ENCODE measurements at places on chromosomes 4 and X. TPM values are rescaled to one million over a fixed set of nuclear protein-coding genes. Genes with fewer than 3 reads are reported as not detected.

Gene EPHA5
- polyA plus RNA-seq: 0.38 TPM

DNA sequence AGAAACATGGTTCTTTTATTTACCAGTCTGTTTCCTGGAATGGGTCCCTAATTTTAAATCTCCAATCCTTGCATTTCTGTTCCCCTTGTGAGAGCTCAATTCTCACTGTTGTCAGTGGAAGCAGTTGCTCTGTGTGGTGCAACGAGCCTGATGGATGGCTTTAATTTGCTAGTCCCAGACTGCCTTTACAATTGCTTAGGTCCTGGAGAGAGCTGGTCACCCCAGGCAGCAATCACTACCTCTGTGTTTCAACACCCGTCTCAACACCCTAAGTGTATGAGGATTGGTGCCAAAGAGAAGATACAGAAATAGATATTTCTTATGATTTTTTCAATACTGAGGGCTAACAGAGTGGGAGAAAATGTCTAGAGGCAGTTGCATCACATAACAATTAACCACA, 873.8 kb downstream of the GLUD2 start:
- no peak for DNase-seq

DNA sequence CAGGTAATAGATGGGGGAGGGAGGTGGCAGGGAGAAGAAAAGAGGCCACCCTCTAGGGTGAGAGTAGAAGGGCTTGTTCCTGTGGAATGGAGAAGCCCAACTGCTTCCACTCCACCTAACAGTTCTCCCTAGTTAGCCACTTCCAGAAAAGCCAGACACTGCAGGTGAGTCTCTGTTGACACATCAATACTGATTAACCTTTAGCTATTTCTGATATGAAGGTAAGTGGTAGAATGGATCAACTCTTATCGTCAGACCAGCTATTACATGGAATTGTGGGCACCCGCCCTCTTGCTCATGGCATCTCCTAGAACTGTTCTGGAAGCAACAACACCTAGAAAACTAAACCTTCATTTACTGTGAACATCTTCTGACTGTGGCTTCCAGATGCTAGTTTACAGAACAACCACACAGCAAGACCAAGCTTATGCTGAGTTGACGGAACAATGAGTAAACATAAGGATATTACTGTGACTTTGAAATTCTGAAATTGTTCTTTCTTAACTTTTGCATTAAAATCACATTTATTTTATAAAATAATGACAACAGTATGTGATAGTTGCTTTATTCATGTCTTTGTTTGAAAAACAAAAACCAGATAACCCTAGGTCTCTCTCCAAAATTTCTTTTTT, 44.7 kb downstream of the ANXA3 start:
- no peak for DNase-seq

GRCh38 chr4:20194123-20195013, 57.3 kb upstream of the SLIT2 start:
- peak; percentile 83 for DNase-seq

DNA sequence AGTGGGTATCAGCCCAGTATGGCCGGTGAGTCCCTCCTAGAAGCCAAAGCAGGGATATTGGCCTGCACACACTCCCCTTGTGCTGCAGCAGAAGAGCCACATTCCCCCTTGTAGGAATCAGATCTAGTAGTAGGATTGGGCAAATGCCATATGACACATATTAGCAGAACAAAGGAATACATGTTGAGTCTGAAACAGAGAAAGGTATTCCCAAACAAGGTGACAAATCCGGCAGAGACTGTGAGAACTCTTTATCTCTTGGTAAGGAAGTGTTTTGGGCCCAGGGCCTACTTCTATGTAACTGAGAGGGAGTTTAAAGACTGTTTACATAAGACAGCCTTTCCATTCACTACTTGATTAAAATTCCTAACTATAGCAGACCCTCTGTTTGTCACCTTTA, 1382.0 kb downstream of the FAM133A start:
- no peak for DNase-seq

- no peak for DNase-seq
These were observed 33.5 kb downstream of the GUCY2F start for GRCh38 chrX:109448282-109448938.

GRCh38 chr4:127069675-127070074, 563.1 kb upstream of the INTU start:
- no peak for DNase-seq

GRCh38 chrX:150499240-150499639, 69.2 kb upstream of the MTM1 start:
- no peak for DNase-seq

GRCh38 chr4:82797040-82797404, 1.6 kb downstream of the SCD5 start:
- peak; percentile 44 for DNase-seq

DNA sequence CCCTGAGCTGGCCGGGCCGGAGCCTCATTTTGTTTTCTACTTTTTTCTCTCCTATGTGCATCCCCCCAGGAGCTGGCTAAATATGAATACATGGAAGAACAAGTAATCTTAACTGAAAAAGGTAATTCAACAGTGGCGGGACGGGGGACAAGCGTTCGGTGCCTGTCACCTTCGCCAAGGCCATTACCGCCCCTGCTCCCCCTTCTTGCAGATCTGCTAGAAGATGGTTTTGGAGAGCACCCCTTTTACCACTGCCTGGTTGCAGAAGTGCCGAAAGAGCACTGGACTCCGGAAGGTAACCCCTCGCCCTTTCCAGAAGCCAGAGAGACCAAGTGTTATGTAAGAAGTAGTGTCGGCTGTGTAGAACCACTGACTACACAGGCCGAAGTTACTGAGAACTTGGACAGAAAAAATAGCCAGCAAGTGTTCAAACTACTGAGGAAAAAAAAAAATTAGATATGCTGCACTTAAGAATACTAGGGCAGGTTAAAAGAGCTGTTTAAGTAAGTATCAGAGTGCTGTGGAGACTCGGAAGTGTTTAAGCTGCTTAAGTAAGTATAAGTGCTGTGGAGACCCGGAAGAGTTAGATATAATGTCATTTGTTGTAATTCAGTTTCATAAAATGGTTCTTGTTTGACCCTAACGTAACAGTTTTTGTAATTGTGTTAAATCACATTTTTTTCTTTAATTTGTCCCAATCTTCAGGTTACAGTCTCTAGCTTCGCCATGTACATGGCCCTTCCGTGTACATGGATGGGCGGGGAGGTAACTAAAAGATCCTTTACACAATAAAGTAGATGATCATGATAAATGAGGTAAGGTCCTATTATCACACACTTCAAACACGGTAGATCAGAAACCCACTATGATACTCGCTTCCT, 856 bp downstream of the SAT1 start:
- DNase-seq: no peak

GRCh38 chrX:36266155-36266554, 346.6 kb downstream of the CFAP47 start:
- no peak for DNase-seq

- no peak for DNase-seq
These were observed 75.0 kb downstream of the ZFYVE28 start for GRCh38 chr4:2343476-2343875.

All from muscle of back (tissue), 13 donors.